ENCODE measurements at places on chromosomes 3 and 15. TPM values are rescaled to one million over a fixed set of nuclear protein-coding genes. Genes with fewer than 3 reads are reported as not detected.

The ALDH1A2 gene
- polyA plus RNA-seq: not detected

The TAGLN3 gene
- polyA plus RNA-seq: 15.0 TPM

The SCG5 gene
- 790 TPM for polyA plus RNA-seq

The GOLGA8G gene
- polyA plus RNA-seq: not detected

The OXTR gene
- polyA plus RNA-seq: 3.7 TPM

The OIP5 gene
- 2.1 TPM for polyA plus RNA-seq

The NRROS gene
- polyA plus RNA-seq: not detected

The GOLGA8S gene
- 0.19 TPM for polyA plus RNA-seq

The MYL3 gene
- not detected for polyA plus RNA-seq

The CMTM8 gene
- not detected for polyA plus RNA-seq

The HESX1 gene
- polyA plus RNA-seq: 3.5 TPM

The INSYN1 gene
- polyA plus RNA-seq: 1.6 TPM
